CD4-positive, alpha-beta T cell treated with Interleukin-6 for 4 hours (primary cell): ENCODE measurements at places on chromosomes 13 and 19.

DNA sequence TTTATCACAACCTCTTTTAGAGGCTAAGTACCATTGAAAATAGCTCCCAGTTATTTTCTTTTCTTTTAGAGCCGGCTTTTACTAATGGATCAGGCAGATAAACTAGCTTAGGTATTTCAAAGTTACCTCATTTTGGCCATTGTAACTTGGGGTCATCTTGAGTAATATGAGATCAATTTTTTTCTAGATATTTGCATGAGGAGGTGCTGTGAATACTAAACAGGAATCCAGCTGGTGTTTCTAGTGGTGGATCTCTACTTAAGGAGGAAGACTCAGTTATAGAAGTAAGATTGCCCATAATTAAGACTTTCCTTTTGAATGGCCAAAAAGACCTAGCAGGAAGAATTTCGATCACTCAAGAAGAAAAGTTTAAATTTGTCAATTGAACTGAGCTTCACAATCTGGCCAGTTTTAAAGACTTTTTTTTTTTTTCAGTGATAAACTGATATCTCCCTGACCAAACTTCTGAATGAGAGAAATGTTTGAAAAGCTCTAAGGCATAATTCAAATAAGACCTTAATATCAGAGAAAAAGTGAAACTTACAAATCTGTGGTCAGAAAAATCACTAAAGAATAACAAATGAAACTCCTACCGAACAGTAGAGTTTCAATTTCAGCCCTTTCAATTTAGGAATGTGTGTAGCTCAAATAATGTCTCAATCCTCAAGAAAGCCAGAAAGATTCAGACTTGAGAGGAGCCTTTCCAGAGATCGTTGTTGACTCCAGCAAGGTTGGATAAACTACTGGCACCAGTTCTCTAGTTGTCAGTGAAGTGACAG is 11.6 kb upstream of the NAA16 start:
- no peak for DNase-seq

GRCh38 chr19:6056801-6057650 is 53.3 kb downstream of the RFX2 start:
- DNase-seq, result peak; percentile 40

DNA sequence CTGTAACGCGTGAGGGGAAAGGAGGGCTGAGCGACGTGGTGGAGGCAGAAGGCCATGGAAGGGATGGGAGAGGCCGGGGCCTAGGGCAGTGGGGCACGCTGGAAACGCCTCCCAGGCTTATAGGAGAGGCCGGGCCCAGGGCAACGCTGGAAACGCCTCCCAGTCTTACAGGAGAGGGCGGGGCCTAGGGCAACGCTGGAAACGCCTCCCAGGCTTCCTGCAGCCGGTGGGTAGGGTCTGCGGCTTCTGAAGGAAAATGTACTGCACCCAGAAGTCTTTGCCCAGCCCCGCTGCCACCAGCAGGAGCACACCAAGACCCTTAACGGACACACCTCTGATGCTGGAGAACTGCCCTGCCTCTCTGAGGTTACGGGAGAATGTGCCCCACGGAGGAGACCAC is 9.1 kb downstream of the CACTIN start:
- peak; percentile 64 for DNase-seq

DNA sequence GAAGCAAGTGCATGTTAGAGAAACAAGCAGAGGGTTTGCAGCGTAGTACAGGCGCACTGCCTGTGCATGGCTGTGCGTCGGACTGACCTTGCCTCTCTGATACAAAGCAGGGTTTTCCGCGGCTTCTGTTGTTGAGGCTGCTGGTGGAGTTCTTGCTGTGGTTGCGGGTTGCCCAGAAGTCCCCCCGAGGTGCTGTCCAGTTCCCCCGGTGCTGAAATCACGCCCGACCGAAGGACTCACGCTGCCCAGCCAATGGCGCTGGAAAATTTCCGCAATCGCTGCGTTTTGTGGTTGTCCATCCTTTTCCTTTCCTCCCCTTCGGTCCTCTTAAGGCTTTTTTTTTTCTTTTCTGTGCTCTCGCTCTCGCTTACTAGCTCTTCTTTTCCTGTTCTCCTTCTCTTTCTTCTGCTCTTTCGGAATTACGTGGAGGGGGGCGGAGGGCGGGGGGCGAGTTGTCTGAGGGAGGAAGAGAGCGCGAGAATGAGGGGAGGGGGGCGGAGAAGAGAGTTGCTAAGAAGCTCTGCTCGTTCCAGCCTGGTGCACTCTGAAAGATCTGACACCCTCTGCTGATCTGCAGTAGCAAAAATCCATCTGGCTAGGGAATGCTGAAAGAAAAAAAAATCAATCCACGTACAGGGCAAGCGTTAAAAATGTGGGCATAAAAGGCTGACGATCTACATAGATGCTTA is at the start of gene SLITRK1:
Gene SLITRK1, minus strand, starts transcription at position 558 of the 689 bp plus-strand sequence. CDS start 967 bp downstream, outside the sequence.
- no peak for DNase-seq

DNA sequence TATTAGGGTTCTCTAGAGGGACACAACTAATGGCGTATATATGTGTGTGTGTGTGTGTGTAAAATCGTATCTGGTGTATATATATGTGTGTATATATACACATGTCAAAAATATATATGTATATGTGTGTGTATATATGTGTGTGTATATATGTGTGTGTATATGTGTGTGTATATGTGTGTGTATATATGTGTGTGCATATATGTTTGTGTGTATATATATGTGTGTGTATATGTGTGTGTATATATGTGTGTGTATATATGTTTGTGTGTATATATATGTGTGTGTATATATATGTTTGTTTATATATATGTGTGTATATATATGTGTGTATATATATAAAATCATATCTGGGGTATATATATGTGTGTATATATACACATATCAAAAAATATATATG is 5.4 kb upstream of the LILRB5 start:
- no peak for DNase-seq
